ENCODE measurements at places on chromosomes 1 and 21.

DNA sequence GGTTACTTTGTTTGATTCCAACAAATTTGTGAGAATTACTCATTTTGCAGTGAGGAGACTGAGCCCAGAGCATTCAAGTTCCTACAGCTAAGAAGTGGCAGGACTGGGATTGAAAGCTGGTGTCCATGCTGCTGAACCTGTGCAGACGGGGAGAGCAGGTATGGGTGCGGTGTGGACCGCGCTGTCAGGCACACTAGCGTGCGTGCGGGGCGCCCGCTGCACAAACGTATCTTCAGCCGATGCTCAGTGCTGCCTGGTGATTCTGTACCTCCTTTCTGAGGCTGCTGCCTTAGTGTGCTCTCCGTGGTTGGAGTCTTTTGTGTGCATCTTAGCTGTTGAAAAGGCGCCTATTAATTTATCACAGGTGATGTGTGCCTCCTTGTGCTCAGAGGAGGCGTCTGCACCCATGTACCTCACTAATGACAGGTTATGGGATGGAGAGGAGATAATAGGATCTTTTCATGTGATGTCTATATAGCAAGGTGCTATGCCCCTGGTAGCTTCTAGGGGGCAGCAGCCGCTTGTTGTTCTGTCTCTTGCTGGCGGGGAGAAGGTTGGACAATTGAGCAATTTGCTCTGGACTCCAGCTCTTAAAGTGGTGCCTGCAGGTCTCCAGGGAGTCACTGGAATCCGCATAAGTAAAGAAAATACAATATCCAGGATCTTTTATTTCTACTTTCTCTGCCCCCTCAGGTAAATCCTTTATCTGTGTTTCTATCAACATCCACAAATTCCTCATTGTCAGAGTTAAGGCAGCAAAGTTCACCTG is 32.5 kb downstream of the PEX14 start:
- no peak for DNase-seq

DNA sequence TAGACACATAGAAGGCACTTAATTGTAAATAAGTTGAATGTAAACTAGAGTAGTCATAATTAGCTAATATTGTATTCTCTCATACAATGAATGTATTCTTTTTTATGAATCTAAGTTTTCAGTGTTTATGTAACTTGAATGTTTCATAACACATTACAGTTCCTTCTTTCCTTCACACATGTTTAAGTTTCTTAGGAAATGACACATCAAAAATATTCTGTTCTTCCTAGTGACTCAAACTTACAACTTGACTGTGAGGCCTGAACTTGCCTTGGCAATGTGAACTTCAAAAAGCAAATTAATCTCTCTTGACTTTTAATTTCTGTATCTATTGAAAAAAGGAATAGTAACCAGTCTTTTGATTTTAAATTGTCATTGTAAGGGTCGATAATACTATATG is 700.1 kb downstream of the KCNT2 start:
- no peak for DNase-seq

DNA sequence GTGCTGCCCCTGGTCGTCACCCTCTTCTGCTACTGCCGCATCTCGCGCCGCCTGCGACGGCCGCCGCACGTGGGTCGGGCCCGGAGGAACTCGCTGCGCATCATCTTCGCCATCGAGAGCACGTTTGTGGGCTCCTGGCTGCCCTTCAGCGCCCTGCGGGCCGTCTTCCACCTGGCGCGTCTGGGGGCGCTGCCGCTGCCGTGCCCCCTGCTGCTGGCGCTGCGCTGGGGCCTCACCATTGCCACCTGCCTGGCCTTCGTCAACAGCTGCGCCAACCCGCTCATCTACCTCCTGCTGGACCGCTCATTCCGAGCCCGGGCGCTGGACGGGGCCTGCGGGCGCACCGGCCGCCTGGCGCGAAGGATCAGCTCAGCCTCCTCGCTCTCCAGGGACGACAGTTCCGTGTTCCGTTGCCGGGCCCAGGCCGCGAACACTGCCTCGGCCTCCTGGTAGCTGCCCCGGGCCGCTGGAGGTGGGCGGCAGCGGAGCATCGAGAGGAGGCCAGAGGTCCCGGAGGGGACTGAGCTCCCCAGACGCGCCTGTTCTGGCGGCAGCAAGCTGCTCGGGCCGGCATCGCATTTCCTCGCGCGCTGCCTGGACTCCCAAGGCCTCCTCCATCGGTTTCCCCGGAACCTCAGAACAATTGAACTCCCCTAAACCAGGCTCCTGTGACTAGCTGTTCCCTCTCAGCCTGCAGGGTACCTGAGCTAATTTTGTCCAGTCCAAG is 1.1 kb downstream of the GPR25 start:
- DNase-seq: no peak

DNA sequence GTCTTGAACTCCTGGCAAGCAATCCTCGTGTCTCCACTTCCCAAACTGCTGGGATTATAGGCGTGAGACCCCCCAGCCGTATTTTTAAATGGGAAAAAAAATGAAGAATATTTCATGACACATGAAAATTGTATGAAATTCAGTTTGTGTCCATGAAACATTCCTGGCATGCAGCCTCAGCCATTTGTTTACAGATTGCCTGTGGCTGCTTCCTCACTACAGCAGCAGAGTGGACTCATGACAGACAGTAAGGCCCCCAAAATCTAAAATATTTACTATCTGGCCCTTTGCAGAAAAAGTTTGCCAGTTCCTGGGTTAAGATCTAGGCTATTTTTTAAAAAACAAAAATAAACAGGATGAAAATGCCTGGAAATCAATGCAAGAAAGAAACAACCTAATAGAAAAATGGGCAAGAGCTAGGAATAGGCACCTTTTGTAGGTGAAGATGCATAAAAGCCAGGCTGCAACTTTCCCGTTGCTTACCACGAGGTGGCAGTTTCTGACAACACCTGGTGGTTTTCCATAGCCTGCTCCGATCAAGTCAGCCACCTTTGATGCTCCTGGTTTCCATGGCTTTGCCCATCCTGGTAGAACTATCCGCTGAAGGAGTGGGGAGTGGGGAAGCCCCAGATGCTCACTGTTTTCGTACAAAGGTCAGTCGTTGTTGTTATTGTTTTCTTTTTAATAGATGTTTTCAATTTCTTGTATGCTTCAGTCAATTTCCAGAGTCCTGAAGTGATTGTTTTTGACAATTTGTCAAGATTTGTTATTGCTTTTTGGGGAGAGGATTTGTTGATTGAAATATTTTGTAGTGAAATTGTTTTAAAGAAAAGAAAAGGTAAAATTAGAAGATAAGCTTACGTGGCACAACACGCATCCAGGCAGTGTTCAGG is 24.3 kb downstream of the UBE2Q1 start:
- DNase-seq: no peak

GRCh38 chr1:151547119-151547899 is 7.2 kb downstream of the TUFT1 start:
- no peak for DNase-seq

DNA sequence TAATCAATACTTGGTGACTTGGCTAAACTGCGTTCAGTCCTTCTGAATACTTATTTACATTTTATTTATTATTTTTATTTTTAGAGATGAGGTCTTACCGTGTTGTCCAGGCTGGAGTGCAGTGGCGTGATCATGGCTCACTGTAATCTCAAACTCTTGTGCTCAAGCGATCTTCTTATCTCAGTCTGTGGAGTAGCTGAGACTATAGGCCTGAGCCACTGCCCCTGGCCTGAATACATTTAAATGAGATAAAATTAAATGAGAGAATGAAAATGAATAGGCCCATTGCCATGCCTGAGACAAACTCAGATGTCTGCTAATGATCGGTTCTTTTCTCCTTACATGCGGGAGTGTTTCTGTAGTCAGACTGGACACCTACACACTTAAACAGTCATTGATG is 86.0 kb downstream of the GALNT2 start:
- DNase-seq: no peak

GRCh38 chr1:245179706-245180105 is 24.9 kb downstream of the KIF26B start:
- DNase-seq: no peak

DNA sequence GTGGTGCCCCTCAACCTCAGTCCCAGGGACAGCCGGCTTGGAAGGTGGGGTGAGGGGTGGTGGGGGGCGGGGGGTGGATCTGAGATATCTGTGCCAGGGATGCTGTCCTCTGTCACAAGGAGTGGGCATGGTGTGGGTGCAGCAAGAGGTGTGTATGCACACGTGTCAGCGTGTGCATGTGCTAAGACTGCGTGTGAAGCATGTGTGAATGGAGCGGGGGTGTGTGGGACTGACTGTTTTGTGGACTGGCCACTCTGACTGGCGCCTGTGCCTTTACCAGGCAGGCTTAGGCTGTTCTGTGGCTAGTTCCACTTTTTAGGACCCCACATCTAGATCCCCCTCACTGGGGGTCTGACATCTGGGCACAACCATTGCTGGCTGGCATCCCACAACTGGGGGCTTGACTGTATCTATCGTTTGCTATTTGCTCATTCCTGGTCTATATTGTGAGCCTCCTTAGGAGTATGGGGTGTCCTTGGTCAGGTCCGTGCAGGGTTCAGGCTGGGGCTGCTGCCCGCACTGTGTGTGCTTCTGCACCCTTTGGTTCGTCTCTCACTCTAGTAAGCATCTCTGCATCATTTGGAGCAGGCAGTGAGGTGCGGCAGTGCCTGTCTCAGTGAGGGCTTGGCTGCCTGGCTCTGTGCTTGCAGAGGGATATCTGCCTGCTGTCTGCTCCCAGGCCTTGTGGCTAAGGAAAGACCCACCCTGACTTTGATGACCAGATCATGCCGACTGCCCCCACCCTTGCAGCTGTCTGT is 1.9 kb downstream of the AMPD2 start:
- no peak for DNase-seq

- no peak for DNase-seq
Measured at GRCh38 chr1:112678605-112679004, 4.1 kb downstream of the MOV10 start.

GRCh38 chr1:93828367-93828755 is 50.6 kb downstream of the DNTTIP2 start:
- DNase-seq: no peak

- DNase-seq: no peak
Measured at GRCh38 chr1:82565146-82565545, 764.4 kb downstream of the ADGRL2 start.

- no peak for DNase-seq
Measured at GRCh38 chr1:210695026-210695425, 366.3 kb downstream of the HHAT start.

DNA sequence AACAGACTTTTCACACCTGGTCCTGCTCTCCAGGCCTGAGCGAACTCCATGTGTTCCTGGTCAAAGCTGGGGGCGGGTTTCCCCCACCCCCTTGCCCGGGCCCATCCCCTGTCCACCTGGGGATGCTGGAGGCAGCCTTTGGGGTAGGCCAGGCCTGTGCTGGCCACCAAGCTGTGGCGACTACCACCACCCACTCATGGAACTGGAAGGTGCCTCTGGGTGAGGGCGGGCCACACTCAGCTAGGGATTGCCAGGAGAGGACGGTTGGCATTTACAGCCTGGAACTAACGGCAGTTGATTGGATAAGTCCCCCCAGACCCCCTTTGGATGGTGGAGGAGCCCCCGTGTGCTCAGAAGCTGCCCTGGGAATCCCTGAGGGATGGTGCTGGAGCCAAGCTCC is 7.9 kb downstream of the S100B start:
- no peak for DNase-seq

DNA sequence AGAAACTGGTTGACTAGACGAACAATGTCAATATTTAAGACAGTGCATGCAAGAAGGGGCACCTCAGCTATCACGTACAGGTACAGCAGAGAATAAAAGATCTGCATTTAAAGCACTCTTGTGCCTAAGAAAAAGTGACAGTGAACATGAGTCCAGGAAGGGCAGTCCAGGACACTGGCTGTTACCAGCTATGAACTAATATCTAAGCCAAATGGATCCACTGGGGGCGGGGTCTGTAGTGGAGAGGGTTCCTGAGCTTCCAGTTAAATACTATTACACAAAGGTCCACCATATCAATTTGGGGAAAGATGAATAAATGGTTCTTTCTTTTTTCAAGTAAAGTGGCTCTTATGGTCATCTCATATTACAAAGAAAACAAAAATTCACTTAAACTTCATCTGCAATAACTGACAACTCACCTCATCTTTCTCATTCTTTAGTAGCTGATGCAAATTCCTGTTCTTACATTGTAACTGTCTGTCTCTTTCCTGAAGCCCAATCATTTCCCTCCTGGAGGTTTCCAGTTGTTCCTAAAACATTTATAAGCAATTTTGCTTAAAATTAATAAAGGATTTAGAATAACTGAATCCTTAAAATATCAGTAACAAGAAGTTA is 24.5 kb downstream of the SSX2IP start:
- no peak for DNase-seq

DNA sequence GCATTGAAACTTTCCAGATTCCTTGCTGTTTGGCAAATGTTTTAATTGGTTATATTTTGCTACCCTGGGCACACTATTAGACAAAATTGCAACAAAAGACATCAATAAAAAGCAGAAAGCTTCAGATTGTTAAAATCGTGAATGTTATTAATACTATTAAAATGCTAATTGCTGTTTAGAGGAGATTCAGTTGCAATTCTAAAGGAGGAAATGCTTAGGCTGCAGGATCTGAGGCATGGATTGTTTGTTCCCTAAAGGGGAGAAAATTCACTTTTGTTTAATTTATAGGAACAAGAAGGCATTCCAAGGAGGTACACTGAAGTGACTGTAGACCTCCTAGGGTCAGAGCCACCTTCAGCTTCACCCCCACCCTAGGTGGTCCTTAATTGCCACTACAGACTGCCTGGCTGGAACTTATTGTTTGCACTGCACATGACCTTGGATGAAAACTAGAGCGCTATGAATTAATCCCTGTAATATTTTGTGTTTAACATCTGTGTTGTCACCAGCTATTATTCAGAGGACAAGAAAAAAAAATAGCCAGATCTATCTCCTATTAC is 1266.9 kb upstream of the ADGRL2 start:
- no peak for DNase-seq

DNA sequence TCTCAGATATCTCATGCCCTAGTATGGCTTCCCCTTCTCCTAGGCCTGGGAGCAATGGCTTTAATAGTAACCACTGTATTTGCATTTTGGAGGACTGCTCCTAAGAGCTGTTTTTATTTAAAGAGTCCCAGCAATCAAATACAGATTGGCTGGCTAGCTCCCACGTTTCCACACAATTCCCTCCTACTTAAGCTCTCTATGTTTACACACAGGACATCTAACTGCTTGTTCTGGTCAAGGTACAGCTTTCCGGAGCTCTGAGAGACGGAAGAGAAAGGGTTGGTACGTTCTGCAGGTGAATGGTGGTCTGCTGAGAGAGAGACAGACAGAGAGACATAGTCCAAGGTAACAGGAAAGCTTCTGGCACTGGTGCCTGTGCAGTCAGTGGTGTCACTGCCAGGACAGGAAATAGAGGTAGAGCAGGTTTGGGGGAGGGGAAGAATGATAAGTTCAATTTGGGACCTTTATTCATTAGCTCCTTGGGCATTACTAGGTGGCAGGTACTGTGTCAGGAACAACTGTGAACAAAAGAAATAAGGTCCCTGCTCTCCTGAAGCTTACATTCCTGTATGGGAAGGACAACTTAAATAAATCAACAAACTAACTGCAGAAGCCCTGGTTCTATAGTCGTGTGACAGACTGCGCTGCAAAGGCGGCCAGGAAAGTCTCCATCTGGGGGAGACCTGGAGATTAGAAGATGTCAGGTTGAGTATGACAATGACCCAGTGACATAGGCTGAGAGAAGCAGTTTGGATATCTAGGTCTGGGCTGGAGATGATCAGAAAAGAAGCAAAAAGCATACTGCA is 1.2 kb upstream of the SLC25A33 start:
- no peak for DNase-seq

Data from esophagus squamous epithelium (tissue), 5 donors.